ENCODE measurements at places on chromosomes 5 and 9. TPM values are rescaled to one million over a fixed set of nuclear protein-coding genes. Genes with fewer than 3 reads are reported as not detected.

ENC1 gene
- total RNA-seq: 26.9 TPM

NPR3 gene
- 0.60 TPM for total RNA-seq

FBN2 gene
- 4.4 TPM for total RNA-seq

IL33 gene
- 25.1 TPM for total RNA-seq

SLC6A7 gene
- total RNA-seq: 67.7 TPM

HTR4 gene
- total RNA-seq: 20.8 TPM

CCL28 gene
- 115 TPM for total RNA-seq

DDX4 gene
- total RNA-seq: not detected

AJM1 gene
- total RNA-seq: 12.7 TPM

- no peak for DNase-seq
Measured at GRCh38 chr9:118059484-118060278, 355.5 kb downstream of the TLR4 start.

DNA sequence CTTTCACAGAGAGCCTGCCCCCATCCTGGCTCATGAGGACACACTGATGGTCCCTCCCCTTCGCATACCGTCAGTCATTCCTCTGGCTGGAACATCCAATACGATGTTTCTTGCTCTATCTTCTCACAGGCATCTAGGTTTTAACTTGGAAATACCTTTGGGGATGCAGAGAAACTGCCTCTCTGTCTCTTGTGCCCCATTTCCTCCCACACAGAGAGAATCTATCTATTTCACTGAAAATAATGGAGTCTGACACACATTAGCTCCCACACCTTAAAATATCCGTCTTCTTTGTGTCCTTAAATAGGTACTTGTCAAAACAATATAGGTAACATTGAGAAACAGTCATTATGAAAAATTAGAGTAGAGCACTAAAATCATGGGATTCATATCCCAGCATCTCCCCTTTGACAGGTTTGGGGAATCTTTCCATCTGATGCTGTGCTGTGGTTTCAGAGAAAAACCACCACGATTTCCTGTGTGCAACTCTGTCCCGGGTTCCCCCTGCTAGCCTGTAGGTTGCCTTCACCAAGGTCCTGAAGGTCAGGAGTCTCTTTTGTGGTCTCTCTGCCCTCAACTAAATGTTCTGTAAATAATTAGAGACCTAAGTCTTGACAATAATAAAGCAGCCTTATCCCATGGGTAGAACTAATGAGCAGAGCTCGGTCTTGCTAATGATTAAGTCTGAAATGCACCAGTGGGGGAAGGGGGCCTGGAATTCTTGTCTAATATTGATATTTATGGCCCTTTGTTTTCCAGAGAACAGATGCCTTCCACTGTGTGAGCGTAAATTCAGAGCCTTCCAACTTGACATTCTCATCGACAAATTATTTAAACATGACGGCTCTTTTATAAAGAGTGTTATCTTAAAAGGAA is 371.0 kb downstream of the ICE1 start:
- no peak for DNase-seq

DNA sequence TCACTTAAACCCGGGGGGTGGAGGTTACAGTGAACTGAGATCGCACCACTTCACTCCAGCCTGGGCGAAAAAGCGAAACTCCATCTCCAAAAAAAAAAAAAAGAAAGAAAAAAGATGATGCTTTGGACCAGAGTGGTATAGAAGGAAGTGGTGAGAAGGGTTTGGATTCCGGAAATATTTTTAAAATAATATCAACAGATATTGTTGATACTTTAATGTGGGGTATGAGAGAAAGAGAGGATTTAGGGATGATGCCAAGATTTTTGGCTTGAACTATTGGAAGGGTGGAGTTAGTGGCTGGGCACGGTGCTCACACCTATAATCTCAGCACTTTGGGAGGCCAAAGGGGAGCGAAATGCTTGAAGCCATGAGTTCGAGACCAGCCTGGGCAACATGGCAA is 49.6 kb upstream of the PLIN2 start:
- no peak for DNase-seq

- no peak for DNase-seq
Measured at GRCh38 chr9:106925392-106925791, 62.4 kb downstream of the ZNF462 start.

DNA sequence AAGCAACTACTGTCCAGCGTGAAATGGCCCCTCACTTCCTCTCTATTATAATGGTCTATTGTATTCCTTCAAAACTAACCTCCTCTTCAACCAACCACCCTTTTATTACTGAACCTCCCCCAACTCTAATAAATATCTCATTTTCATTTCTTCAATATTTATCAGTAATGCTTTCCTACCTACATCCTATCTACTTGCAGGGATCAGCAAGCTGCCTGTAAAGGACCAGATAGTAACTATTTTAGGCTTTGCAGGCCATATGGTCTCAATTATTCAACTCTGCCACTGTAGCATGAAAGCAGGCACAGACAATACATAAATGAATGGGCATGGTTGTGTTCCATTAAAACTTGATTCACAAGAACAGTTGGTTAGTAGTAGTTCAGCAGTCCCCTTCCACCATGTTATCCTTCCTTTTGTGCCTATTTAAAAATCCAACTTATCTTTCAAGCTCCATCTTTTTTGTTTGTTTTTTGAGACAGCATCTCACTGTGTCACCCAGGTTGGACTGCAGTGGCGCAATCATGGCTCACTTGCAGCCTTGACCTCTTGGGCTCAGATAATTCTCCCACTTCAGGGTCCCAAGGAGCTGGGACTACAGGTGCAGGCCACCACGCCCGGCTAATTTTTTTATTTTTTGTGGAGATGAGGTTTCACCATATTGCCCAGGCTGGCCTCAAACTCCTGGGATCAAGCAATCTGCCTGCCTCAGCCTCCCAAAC is 45.8 kb downstream of the PCDHGC5 start:
- no peak for DNase-seq

DNA sequence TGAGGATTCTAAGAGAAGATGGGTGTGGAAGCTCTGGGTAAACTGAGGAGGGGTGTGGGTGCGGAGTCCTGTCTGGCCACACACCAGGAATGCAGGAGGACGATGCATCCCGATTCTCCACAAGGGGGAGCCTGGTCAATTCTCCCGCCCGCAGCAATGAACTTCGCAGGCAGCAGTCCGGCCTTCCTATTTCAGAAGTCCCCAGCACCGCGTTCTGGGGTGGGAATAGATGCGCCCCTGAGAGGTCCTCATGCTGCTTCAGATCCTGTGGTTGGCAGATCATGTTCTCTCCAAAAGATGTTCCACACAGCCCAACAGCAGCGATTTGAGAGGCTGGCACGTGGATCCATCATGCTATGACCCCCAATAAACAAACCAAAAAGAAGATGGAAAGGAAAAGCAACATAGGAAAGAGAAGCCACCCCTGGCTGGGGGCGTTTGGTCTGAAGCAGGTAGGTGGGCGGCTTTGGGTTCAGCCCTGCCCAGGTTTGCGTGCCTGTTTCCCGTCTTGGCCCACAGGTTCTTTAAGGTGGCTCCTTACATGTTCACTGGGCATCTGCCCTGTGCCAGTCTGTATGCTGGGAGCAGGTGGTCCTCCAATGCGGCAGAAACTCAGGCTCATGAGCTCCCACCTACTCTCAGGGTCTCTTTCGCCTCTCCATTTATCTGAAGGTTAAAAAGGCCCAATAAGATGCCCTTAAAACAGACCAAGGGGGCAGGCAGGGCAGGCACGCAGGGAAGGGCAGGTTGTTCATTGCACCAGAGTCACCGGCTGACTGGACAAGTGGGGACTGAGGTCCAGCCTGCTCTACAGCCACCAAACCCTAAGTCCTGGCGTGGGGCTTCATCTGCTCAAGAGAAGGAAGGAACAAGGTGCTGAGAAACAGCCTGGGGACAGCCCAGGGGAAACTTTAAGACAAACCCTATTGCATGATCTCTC is 171.6 kb downstream of the PAX5 start:
- DNase-seq: peak; percentile 46

DNA sequence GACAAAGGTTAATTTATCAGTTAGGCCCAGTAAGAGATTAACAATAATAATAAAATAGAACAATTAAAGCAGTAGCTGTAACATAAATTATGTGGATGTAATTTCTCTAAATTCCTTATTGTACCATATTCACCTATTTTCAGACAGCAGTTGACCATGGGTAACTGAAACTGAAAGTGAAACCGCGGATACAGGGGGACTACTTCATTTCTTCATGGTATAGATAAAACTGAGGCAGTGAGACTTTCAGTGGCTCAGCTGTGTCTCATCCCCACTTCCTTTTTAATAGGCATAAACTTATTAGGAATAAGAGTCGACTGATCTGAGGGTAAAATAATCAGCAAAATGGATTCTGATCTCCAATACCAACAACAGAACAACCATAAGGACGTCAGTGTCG is 174.0 kb upstream of the WWC1 start:
- no peak for DNase-seq

DNA sequence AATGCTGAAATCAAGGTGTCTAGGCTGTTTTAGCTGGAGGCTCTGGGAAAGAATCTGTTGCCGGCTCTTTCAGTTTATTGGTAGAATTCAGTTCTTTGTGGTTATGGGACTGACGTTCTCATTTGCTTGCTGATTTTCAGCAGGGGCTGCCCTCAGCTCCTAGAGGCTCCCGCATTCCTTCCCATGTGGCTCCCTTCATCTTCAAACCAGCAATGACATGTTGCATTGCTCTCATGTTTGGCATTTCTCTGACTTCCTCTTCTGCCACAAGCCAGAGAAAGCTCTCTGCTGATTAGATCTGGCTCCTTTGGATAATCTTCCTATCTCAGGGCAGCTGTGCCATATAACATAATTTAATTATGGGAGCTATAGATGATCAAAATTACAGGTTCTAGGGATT is 360.3 kb downstream of the LRRC70 start:
- no peak for DNase-seq

DNA sequence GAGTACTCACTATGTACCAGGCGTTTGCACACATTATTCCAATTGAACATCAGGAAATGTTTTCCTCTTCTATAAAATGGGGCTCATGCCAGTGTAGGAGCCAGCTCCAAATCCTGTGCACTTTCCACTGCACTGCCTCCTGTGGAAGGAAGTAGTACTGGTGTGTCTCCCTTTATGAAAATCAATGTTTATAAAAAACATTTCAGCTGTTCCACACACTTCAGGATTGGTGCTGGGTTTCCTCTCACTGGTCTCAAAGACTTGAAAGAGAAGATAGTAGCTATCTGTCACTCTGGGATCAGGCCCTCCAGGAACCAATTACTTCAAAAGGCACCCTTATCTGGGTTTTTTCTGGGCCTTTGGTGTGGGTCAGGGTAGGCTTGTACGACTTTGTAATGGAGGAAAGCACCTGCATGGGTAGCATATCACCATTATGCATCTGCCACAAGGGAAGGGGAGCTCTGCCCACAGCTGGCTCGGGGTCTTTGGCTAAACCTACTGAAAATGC is 32.5 kb downstream of the RAB14 start:
- DNase-seq: no peak

DNA sequence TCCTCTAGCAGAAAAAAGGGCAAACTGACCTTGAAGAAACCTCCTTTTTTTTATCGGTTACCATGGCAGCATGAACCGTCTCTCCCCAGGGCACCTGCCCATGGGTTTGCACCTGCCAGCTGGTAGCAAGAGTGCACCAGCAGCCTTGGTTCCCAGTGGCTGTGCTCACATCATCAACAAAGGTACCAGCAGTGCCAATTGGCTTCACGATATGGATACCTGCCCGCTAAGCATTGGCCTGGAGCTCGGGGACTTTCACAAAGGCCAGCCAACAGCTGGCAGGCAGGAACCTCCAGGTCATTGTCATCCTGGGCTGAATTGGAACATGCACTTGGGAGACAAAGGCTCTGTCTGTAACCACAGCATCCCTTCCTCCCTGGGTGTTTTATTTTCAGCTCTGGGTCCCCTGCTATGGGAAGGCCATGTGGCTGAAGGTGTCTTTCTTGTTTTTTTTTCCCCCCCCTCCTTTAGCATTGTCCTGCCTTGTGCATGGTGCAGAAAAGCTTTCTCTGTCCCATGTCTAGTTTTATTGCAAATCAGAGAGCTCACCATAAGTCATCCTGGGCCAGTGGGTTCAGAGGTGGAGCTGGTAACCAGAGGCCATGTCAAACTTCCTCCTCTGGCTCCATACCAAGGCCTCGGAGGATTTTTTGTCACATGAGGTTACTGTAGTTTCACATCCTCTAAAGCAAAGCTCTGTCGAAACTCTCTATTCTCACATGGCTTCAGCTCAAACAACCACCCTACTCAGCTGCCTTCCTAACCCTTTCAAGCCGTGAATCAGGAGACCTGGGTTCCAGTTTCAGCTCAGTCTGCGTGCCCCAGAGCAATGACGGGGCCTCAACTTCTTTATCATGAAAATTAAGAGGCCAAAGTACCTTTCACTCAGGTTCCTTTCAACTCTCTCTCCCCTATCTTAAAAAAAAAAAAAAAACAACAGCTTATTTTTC is 145.5 kb upstream of the MAP3K1 start:
- peak; percentile 71 for DNase-seq

- DNase-seq: no peak
Measured at GRCh38 chr5:65062469-65063083, 293.8 kb downstream of the CWC27 start.

GRCh38 chr5:58363461-58364249 is 96.2 kb downstream of the PLK2 start:
- DNase-seq: no peak

- no peak for DNase-seq
Measured at GRCh38 chr5:153860195-153860886, 178.4 kb downstream of the FAM114A2 start.

- DNase-seq: no peak
Measured at GRCh38 chr9:98551511-98552286, 157.0 kb downstream of the GABBR2 start.

DNA sequence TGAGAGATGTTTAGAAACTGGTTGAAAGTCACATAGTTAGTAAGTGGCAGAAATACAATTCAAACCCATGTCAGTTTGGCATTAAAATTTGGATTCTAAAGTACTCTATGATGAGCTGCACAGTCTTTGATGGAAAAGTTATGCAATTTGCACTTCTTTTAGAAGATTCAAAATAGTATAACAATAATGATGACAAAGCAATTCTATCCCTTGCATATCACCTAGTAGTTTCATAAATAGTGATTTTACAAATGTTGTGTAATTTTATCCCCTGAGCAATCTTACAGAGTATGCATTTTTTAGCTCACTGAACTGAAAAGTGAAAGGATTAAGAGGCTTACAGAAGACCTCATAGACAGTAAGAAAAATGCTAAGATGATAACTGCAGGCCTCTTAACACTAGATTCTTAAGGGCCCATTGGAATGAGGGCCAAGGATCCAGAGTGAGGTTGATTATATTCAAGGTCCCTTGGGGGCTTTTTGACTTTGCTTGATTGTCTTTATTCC is 3.7 kb downstream of the C5orf46 start:
- no peak for DNase-seq

- DNase-seq: peak; percentile 86
Measured at GRCh38 chr5:95822542-95823181, at the start of gene GLRX. TSS of gene GLRX (minus strand) at chr5:95822726. CDS start at chr5:95822662, 64 bp downstream.

DNA sequence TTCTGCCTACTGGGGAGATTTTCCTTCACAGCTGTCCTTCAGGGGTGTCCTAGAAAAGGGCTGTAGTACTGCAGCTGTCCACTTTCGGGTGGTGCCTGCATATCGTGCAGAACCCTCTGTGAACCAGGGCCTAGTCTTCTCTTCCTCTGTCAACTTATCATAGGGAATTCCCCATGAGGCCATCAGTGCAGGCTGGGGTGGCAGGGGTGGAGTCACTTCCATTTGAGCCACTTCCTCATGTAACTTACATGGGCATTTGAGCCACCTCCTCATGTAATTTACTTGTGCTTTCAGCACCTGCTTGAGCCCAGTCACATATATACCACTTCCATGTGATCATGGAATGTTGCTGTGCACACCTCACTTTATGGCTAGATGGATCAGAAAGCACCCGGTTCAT is 742.0 kb upstream of the RGMB start:
- no peak for DNase-seq

GRCh38 chr5:57163553-57164006 is 10.3 kb upstream of the GPBP1 start:
- no peak for DNase-seq

GRCh38 chr5:111071413-111071812 is at the start of gene TSLP:
TSS of gene TSLP (plus strand) at chr5:111071713. CDS start at chr5:111071891, 178 bp downstream.
- no peak for DNase-seq
